ENCODE measurements at places on chromosomes 7 and 10.

GRCh38 chr10:132974886-132975830 lies 32.8 kb upstream of the CFAP46 start:
- peak; percentile 44 for DNase-seq

DNA sequence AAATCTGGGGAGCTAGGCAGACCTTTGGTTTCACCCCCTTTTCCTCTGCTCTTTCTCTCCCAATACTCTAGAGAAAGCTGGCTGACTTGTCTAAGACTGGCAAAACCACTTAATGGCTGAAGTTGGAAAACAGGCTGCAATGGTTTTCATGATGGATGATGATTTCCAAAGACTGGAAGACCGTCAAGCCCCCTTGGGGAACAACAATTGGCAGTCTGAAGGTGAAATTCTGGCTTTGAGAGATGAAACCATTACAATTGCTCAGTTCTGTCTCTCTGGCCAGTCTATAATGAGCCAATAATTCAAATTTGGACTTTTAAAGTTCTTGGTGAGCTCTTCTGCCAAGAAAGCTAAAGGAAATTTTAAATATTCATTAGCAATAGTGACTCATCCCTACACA lies 680.5 kb downstream of the PARD3 start:
- DNase-seq, result no peak

GRCh38 chr7:120709972-120710320 lies 148.0 kb downstream of the TSPAN12 start:
- DNase-seq, result no peak

DNA sequence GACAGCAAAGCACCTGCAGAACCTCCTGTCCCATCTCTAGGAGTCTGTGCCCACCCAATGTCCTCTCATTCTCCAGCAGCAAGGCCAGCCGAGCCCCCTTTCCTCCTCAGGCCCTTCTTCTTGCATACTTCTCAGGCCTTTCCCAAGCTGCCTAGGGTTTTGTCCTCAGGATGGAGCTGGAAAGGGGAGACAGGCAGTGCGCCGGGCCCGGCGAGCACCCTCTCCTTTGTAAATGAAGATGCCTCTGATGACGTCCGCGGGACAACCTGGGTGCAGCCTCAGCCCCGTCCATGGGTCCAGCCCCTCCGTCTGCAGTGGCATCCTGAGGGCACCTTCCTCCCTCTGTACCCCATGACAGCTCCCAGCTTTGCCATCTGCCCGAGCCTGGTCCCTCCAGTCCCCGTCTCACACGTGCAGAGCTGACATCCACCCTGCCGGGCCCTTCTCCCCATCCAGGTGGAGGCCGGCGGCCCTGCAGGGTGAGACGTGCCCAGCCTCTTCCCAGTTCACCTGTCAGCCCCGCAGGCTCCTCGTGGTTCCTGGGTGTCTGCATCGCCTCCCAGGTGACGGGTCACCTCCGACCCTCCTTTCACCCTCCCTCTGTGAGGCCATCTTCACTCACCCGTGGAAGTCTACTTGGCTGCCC lies 36.4 kb downstream of the JAKMIP3 start:
- DNase-seq, result no peak

DNA sequence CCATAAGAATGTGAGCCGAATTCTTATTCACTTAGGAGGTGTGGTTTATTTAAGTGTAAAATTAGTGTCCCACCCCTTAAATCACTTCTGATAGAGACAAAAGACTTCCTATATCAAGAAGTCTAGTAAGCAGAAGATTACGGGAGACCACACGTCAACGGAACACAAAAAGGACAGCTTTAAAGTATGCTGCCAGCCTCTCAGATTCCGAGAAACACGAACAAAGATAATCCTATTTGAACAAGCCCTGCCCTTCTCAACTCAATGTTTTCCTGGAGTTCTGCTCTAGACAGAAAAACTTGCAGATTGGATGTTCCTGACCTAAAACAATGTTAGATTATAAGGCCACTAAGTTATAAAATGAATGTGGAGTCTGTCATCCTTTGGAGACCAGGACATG lies 4.9 kb upstream of the MCU start:
- DNase-seq, result peak; percentile 62

DNA sequence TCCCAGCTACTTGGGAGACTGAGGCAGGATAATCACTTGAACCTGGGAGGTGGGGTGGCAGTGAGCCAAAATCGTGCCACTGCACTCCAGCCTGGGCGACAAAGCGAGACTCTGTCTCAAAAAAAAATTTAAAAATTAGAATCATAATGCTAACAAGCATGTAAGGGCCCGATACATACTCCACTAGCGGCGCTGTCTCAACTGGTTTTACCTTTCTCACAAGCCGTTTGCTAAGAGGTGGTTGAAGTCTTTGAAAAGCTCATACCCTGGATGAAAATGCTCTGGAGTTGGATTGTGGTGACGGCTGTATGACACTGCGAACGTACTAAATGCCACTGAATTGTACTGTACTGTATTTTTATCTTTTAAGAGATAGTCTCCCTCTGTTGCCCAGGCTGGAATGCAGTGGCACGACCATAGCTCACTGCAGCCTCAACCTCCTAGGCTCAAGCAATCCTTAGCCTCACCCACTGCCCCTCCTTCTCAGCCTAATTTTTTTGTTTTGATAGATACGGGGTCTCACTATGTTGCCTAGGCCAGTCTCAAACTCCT lies 29.9 kb downstream of the SPOCK2 start:
- DNase-seq, result no peak

GRCh38 chr10:12135631-12136030 lies 6.2 kb downstream of the SEC61A2 start:
- no peak for DNase-seq

- DNase-seq, result no peak
Observed at GRCh38 chr7:81822811-81823210, 53.0 kb upstream of the HGF start.

GRCh38 chr7:141220263-141220880 lies 146.5 kb downstream of the TMEM178B start:
- no peak for DNase-seq

- no peak for DNase-seq
Observed at GRCh38 chr10:104067525-104067924, 18.2 kb downstream of the COL17A1 start.

- no peak for DNase-seq
Observed at GRCh38 chr10:44369296-44369695, 15.6 kb downstream of the CXCL12 start.

- no peak for DNase-seq
Observed at GRCh38 chr7:158683541-158683940, 21.1 kb downstream of the NCAPG2 start.

DNA sequence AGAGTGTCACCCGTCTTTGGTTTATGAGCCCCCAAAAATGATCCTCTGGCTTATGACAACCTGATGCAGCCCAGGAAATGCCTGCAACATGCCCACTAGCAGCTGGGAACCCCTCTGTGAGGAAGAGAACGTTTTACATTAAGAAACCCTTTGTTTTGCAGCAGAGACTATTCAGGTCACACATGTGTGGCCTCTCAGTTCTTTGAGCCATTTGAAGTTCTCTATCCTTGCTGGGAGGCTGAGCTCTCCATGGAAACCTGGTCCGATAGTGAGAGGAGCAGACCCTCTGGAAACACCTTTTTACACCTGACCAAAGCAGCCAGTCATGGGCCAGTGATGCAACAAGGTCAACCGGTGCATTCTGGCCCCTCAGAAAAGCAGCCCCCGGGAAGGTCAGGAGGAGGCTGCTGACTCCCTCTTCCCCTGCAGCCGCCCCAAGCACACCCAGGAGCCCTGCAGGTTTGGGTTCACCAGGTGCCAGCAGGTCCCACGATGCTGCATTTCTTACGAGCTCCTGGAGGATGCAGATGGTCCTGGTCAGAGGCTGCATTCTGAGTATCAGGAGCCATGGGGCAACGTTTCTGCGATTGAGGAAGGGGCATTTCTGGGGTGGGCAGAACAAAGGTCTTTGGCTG lies 134.3 kb downstream of the ZMYND11 start:
- no peak for DNase-seq

- no peak for DNase-seq
Observed at GRCh38 chr7:89336121-89336520, 540.6 kb upstream of the TEX47 start.

- no peak for DNase-seq
Observed at GRCh38 chr7:102287111-102287980, 678 bp downstream of the SH2B2 start.

- DNase-seq, result no peak
Observed at GRCh38 chr7:135709508-135709907, 18.5 kb downstream of the SLC13A4 start.

DNA sequence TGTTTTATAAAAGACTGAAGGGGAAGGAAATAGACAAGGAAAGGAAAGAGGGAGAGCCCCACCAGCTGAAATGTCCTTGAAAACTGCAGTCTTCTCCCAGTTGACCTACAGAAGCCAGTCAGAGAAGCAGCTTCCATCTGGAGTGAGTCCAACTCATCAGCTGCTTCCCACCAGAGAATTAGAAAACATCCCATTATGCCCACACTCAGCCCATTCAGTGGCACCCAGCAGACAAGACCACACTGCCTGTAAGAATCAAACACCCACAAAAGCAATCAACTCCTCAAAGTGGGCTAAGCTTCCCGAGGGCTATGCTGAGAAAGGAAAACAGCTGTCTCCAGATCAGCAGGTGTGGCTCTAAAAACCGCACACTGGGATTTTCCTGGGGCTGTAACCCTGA lies 29.6 kb upstream of the TMEM213 start:
- DNase-seq, result peak; percentile 37

DNA sequence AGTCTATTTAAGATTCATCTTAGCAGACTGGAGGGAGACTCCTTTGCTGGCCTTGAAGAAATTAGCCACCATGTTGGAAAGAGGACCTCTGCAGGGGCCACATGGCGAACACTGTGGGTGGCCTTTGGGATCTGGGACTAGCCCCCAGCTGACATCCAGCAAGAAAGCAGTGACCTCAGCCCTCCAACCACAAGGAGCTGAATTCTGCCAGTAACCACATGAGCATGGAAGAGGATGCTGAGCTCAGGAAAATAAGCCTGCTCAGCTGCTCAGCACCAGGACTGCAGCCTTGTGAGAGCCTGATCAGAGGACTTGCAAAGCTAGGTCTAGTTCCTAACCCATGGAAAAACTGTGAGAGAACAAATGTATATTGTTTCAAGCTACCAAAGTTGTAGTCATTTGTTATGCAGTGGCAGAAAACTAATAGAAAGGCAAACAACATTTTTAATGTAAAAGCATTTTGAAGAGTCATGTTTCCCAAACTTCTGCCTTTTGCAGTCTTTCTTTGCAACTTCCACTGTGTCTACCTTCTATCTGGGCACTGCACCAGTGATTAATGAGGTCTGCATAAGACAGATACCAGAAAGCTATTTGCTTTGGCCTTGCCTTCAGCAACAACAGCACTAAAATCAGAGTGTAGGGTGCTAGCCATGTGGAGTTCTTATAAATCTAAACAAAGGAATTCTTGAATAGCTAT lies 183.7 kb downstream of the FGFR2 start:
- DNase-seq, result no peak

DNA sequence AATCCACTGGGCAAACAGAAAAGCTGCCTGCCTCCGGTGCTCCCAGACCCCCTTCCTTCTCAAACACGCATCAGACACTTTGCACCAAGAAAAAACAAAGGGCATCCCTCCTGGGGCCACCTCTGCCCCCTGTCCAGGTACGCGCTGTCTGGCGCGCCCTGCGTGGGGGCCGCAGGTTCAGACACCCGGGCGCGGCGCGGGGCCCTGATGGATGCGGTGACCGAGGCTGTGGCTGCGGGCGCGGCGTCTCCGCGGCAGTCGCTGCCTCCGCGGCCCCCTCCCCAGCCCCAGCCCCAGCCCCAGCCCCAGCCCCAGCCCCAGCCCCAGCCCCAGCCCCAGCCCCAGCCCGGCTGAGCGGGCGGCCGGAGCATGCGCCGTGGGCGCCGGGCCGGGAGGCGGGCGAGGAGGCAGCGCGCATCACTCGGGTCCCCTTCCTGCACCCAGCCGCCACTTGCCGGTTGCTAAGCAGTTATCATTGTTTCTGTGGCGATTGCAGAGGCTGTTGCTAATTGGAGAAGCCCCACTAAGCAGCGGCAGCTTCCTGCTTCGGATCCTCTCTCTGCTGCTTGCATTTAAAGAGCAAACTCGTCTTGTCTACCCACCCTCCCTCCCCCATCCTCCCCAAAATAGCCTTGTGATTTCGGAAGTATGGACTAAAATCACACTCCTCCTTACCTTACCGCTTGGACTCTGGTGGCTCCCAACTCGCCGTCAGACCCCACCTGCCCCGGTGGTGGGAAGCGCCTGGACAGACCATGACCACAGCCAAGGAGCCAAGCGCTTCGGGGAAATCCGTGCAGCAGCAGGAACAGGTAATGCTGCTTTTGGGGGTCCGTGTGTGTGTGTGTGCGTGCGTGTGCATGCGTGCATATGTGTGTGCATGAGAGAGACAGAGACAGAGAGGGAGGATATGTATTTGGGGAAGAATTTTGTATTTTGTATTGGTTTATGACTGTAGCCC lies 252.8 kb downstream of the DPP6 start:
- DNase-seq, result peak; percentile 3

GRCh38 chr7:90677486-90678404 lies 81.6 kb downstream of the CDK14 start:
- no peak for DNase-seq

DNA sequence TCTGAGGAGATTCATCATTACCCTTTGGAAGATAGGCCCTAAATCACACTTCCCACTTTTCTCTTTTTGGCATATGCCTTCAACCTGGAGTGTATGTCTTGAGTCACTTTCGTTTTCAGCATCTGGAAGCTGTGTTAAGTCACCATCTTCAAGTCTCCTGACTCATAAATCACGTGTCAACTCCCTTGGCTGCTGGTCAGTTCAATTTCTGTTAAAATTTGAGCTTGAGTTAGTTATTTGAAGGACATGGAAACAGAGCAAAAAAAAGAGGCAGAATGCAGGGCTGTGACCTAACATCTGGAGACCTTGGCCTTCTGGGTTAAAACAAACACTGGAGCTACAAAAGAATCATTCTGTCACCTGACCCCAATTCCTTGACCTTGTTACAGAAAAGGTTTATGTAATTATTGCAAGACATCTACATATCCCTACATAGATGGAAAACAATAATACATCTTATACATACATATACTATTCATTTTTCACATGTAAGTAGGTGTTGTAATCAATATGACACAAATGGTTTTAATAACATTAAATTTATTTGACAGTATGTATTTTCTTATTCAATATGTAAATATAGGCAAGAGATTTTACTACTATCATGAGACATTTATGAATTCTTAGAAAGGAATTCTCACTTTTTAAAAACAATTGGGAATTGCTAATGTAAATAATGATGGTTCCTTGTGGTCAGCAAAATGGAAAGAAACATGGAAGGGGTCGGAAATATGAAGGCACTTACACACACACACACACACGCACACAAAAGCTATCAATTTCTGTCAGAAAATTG lies 169.7 kb upstream of the PHYHIPL start:
- peak; percentile 59 for DNase-seq

GRCh38 chr10:15703151-15703880 lies 16.4 kb downstream of the ITGA8 start:
- no peak for DNase-seq

GRCh38 chr10:2380218-2380617 lies 642.9 kb upstream of the ADARB2 start:
- no peak for DNase-seq

GRCh38 chr10:102963756-102964025 lies 45.6 kb downstream of the CNNM2 start:
- no peak for DNase-seq

GRCh38 chr10:62278441-62278910 lies 9.8 kb upstream of the RTKN2 start:
- peak; percentile 52 for DNase-seq

GRCh38 chr7:112152186-112152585 lies 54.0 kb downstream of the DOCK4 start:
- no peak for DNase-seq
